ENCODE measurements at places on chromosomes 2 and 18. TPM values are rescaled to one million over a fixed set of nuclear protein-coding genes. Genes with fewer than 3 reads are reported as not detected.

DNA sequence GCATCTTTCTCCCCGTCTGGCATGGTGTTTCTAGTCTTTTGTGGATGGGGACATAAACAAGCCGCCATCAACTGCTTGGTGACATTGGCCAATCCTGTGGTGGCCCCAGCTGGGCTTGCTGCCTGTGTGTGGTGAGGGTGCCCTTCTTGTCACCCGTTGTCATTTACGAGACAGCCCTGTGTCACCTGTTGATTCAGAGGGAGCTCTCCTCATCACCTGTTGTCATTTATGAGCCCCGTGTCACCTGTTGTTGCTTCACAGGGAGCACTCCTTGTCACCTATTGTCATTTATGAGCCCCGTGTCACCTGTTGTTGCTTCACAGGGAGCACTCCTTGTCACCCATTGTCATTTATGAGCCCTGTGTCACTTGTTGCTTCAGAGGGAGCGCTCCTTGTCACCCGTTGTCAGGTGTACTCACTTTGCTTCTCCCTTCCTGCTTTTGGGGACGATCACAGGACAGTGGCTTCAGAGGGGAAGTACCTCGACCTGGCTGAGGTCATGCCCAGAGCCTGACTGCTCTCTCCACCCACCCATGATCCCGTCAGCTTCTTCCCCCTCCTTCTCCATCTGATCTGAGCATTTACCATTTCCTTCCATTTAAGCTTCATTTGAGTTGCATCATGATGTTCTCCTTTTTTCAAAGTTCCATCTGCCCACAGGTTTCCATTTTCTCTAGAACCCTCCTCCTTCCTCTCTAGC lies 29.1 kb downstream of the HPCAL1 start:
- H3K36me3 ChIP-seq: no peaks in the 10 kb centered on the region
- no peak overlapping the region for H3K27ac ChIP-seq
- H3K27me3 ChIP-seq: no peaks in the 10 kb centered on the region
- no peak overlapping the region for H3K4me3 ChIP-seq

- no peaks in the 10 kb centered on the region for H3K4me1 ChIP-seq
- no peak for DNase-seq
- H3K4me3 ChIP-seq: no peak overlapping the region
- no peaks in the 10 kb centered on the region for H3K27me3 ChIP-seq
Observed at GRCh38 chr2:16023506-16024360, 83.4 kb downstream of the MYCN start.

The RAB31 gene
- total RNA-seq: 56.8 TPM

GRCh38 chr2:229376866-229377265 lies 105.8 kb upstream of the PID1 start:
- peaks cover 9% of the 10 kb centered on the region for H3K4me1 ChIP-seq
- H3K36me3 ChIP-seq: no peaks in the 10 kb centered on the region
- H3K27me3 ChIP-seq: no peaks in the 10 kb centered on the region
- DNase-seq: no peak
- H3K4me3 ChIP-seq: no peak overlapping the region

DNA sequence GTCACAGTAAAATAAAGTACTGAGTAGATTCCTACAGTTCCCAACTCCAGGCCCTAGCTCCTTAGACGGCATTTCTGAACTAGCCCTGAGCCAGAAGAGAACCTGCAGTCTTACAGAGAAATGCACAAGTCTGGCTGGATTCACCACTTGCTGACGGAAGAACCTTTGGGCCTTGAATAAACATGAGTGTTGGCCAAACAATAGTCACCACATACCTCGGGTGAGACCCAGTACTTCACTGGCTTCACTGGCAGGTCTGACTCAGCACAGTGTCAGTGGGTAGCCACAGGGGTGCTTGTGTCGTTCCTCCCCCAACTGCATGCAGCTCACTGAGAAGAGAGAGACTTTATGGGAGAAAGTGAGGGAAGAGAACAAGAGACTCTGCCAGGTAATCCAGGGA lies 88.9 kb downstream of the TMEM185B start:
- no peaks in the 10 kb centered on the region for H3K27me3 ChIP-seq
- H3K4me1 ChIP-seq: no peaks in the 10 kb centered on the region

- no peaks in the 10 kb centered on the region for H3K36me3 ChIP-seq
- H3K27ac ChIP-seq: peak overlapping the region; percentile 86
- no peaks in the 10 kb centered on the region for H3K27me3 ChIP-seq
- DNase-seq: peak; percentile 70
- H3K4me3 ChIP-seq: peak overlapping the region; percentile 44
- H3K4me1 ChIP-seq: peaks cover 39% of the 10 kb centered on the region
Observed at GRCh38 chr2:239308661-239309397, 92.0 kb downstream of the HDAC4 start.

GRCh38 chr2:218708086-218708485 lies 2.5 kb upstream of the TTLL4 start:
- no peaks in the 10 kb centered on the region for H3K4me1 ChIP-seq
- H3K36me3 ChIP-seq: no peaks in the 10 kb centered on the region
- no peak overlapping the region for H3K27ac ChIP-seq
- H3K27me3 ChIP-seq: no peaks in the 10 kb centered on the region
- no peak for DNase-seq
- H3K4me3 ChIP-seq: no peak overlapping the region
